ENCODE measurements at places on chromosomes 7 and 10.
A peak's percentile ranks its signal among the peaks of the same experiment; 100 is the strongest.

GRCh38 chr10:61857746-61858145 is 43.8 kb upstream of the ARID5B start:
- DNase-seq, result no peak

- DNase-seq, result no peak
Measured at GRCh38 chr7:149879766-149880637, 6.2 kb downstream of the ATP6V0E2 start.

- DNase-seq, result no peak
Measured at GRCh38 chr7:33697616-33698015, 207.7 kb upstream of the BMPER start.

DNA sequence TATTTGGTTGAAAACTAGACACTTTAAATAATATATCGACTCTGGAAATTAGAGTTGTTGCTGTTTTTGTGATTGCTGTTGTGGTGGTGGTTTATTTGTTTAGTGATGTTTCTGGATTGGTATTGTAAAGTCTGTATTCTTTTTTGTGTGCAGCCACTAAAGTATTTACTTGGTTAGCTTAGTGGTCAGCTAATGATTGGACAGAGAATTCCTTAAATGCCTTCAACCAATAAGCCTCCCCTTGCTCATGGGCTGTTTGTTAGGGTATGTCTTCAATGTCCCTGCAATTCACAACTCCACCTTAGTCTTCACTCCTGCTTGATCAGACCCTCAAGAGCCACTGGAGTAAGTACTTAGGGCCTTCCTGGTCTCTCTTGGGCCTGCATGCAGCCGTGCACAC is 71.0 kb downstream of the PAXIP1 start:
- DNase-seq, result no peak

- DNase-seq, result peak; percentile 47
Measured at GRCh38 chr7:121916211-121916610, 43.2 kb downstream of the PTPRZ1 start.

- DNase-seq, result no peak
Measured at GRCh38 chr10:92644921-92645320, 44.8 kb upstream of the HHEX start.

- no peak for DNase-seq
Measured at GRCh38 chr7:28565980-28566379, 153.7 kb downstream of the CREB5 start.

GRCh38 chr7:75039166-75039565 is 34.4 kb downstream of the RCC1L start:
- no peak for DNase-seq

GRCh38 chr10:137606-138005 is 2.4 kb downstream of the ZMYND11 start:
- DNase-seq, result no peak

GRCh38 chr10:126924915-126925300 is 19.7 kb downstream of the DOCK1 start:
- no peak for DNase-seq

DNA sequence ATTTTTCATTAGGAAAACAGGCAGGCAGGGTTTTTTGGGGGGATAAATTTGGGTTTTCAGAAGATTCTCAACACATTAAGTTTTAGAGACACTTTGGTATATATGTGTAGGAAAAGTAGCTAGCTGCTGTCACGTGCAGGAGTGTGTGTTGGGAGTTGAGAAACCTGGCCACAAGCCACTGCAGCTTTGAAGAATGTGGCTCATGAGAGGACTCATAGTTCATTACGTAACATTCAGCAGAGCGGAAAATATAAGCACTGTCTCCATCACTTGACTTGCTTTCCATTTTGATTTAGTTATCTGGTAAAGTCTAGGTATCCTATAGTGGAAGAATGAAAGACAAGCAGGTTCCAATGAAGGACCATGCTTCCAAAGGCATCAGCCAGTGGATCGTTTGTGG is 31.2 kb downstream of the SMNDC1 start:
- no peak for DNase-seq

GRCh38 chr10:106680061-106680460 is 484.4 kb downstream of the SORCS1 start:
- DNase-seq, result no peak

DNA sequence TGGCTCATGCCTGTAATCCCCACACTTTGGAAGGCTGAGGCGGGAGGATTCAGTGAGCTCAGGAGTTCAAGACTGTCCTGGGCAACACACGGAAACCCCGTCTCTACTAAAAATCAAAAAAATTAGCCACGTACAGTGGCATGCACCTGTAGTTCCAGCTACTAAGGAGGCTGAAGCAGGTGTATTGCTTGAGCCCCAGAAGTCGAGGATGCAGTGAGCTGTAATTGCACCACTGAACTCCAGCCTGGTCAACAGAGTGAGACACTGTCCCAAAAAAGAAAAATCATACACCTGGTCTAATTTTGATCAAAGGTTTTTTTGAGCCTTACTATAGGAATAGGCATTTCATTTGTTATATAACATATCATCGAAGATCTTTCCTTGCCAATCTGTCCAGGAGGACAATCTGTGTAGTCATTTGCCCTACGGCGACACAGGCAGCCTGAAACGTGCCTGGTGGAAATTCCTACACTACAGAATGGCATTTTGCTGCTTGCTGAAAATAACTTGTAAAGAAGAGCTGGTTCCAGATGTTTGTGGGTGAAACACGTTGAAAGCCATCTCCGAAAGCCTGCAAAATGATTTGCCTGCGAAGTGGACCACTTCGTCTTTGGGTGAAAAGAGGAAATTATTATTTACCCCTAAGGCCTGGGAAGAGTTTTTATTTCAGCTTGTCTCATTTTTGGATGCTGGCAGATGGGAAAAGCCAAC is 31.3 kb upstream of the GDI2 start:
- DNase-seq, result no peak

- no peak for DNase-seq
Measured at GRCh38 chr7:141837683-141838082, 3.6 kb downstream of the PRSS37 start.

DNA sequence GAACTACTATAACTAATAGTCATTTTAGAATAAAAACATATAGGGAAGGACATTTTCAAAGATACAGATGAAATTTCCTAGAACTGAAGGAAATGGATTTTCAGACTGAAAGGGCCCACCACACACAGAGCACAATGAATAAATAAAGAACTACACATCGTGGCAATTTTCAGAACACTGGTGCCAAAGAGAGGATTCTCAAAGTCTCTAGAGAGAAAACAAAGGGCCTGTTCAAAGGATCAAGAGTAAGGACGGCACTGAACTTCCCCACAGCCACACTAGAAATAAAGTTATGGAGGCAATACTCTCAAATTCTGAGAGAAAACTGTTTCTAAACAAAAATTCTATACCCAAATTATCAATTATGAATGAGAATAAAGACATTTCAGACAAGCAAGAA is 21.9 kb downstream of the NAPEPLD start:
- DNase-seq, result no peak

GRCh38 chr7:134905375-134905774 is 80.9 kb upstream of the AGBL3 start:
- DNase-seq, result no peak

DNA sequence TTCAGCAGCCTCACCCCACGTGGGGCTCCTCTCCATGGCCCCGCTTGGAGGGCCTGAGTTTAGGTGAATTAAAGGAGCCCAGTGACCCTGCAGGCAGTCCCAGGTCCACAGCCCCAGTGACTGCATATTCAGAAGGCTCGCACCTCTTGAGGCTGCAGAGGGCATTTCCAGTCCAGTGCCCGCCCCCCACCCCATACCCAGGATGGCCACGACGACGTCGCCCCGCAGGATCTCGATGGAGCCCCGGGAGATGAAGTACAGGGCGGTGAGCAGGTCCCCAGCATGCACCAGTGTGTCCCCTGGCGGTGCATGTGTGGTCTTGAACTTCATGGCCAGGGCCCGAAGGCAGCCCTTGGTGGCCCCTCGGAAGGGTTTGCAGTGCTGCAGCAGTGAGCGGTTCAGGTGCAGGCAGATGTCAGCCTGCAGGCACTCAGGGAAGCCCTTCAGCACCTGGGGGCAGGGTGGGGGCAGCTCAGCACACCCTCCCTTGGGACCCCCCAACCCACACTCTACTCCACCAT is 28.1 kb downstream of the KCNH2 start:
- DNase-seq, result no peak

- DNase-seq, result no peak
Measured at GRCh38 chr10:48745662-48746245, 61.1 kb downstream of the WDFY4 start.

- no peak for DNase-seq
Measured at GRCh38 chr7:70833726-70834125, 298.2 kb upstream of the GALNT17 start.

DNA sequence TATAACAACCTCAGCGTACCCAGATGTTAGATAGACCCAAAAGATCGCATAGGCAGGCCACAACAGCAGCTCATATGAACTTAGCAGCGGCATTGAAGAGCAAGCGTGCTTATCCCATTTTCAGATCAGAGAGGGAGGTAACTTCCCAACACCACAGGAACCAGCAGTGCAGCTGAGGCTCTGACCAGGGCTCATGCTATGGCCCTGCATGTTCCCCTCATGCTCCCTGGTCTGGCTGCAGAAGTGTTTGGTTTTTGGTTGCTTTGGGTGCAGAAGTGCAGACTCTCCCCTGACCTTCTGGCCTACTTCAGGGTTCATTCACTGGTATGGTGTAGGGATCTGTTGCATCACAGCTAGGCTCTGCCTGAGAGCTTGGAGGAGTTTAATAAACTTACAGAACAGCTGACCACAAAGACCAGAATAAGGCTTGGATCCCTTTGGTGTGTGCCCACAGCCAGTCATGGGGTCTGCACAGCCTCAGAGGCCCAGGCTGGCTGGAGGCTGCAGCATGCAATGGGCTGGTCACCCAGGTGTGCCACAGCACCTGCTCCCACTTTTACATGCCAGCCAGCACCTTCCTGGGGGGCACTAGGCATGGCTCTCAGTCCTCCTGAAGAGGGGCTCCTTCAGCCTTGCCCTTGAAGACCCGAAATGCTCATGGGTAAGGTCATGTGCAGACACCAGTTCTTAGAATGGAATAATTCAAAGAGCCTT is 9.1 kb upstream of the CXCL12 start:
- DNase-seq, result no peak

- no peak for DNase-seq
Measured at GRCh38 chr10:31760674-31761081, 168.0 kb downstream of the ARHGAP12 start.

DNA sequence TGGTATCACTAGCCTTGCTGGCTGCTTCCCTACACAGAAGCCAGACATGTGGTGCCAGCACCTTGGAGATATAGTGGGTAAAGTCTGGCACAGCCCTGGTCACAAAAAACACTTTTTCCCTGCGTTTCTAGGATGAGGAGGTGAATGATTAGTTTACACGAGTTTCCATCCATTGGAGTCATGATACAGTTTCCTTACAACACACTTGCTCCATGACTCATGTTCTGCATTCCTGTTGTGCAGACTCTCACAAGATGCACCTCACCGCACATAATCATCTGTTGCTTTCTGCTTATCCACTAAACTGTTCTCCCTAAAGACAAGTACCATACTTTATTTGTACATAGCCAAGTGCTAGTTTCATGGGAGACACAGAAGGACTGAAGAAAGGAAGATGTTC is 747.1 kb upstream of the GALNT17 start:
- no peak for DNase-seq

DNA sequence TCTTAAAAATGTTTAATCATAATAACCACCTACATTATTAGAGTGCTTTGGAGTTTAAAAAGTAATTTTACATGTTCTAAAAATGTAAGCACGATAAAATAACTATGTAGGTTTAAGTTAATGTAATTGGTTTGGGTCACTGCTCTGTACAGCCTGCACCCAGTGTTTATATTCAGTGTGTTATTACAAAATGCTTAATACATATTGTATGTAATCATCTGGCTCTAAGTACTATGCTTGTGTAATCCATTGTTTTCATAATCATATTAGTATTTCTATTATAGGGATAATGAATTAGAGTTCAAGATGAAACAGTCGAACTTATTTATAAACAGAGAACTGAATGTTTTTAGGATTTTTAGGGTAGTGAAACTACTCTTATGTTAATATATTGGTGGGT is 13.1 kb downstream of the RPA3 start:
- no peak for DNase-seq

GRCh38 chr7:142263598-142264380 is 5.9 kb upstream of the PRSS58 start:
- DNase-seq, result no peak

DNA sequence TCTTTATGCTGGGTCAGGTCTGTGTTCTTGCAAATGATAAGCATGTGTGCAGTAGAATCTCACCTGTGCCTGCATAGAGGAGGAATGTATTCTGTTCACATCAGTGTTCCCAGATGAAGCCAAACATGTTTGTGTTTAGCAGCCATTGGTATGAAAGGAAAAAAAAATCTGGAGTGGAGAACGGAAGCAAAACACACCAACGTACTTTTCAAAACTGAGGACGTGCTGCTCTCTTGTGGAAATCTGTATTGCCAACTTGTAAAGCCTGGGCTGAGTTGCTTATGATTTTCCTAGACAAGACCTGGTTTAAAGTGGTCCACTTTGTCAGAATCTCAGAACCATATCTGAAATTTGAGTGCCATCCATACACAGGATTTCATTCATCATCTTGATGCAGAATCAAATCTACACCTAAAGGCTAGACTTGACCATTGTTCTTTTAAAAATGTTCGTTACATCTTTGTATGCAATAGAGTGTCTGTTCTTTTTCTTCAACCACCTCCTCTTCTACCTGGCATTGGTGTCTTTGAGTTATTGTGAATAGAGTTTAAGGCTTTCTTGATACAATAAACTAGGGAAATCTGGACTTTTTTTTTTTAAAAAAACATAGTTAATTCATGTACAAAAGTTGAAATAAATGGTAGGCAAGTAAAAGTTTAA is 367.7 kb downstream of the PHF14 start:
- peak; percentile 61 for DNase-seq

GRCh38 chr7:116616555-116617059 is 55.4 kb upstream of the MET start:
- DNase-seq, result no peak

DNA sequence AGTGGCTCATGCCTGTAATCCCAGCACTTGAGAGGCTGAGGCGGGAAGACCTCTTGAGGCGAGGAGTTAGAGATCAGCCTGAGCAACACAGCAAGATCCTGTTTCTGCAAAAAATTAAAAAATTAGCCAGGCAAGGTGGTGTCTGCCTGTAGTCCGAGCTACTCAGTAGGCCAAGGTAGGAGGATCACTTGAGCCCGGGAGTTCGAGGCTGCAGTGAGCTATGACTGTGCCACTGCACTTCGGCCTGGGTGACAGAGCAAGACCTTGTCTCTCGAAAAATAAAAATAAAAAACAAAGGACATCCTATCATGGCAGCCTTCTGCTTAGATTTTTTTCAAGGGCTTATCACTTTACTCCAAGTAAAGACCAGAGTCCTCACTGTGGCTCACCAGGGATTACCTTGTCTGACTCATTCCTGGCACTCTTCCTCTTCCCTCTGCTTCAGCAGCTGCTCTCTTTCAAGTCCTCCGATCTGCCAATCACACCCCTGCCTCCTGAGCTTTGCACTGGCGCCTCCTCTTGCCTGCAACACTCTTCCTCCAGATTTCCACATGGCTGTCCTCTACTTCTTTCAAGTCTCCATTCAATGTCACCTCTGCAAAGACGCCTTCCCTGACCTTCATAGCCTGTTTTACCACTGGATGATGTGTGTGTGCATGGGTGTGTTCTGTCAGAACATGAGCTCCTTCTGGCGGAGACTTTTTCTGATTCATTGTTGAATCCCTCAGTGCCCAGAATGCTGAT is 7.7 kb downstream of the PRTFDC1 start:
- peak; percentile 1 for DNase-seq

Data from LNCaP clone FGC (cell line).